ENCODE measurements at places on chromosomes 6 and 20.
A peak's percentile ranks its signal among the peaks of the same experiment; 100 is the strongest.

GRCh38 chr20:59118855-59119254 is 44.8 kb upstream of the ZNF831 start:
- no peak for DNase-seq

DNA sequence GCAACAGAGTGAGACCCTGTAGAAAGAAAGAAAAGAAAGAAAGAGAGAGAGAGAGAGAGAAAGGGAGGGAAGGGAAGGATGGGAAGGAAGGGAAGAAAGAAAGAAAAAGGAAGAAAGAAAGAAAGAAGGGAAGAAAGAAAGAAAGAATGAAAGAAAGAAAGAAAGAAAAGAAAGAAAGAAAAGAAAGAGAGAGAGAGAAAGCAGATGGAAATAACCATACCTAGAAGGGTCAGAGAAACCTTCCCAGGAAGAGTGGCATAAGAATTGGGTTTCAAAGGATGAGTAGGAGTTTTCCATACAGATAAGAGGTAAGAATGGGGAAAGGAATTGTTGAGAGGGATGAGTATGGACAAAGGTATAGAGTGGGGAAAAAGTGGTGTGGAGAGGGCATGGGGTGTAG is 54.6 kb upstream of the SLC32A1 start:
- DNase-seq: no peak

DNA sequence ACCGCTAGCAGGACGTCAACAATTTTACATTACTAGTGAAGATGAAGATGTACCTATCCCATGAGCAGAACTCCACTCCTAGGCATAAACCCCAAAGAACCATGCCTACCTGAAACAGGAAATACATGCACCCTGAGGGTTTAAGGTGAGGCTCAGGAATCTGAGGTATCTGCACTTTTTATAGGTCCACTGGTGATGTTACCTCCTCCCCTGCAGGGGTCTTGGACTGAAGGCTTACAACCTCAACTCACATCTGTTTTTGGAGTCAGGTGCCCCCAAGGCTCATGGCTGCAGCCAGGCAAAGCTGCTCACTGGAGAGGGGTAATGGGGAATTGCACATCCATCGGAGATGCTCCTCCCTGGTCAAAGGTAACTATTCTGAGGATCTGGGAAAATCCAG is 132.5 kb upstream of the TRAF3IP2 start:
- DNase-seq: no peak

- peak; percentile 88 for DNase-seq
Observed at GRCh38 chr6:105601541-105602236, 198.8 kb upstream of the PREP start.

DNA sequence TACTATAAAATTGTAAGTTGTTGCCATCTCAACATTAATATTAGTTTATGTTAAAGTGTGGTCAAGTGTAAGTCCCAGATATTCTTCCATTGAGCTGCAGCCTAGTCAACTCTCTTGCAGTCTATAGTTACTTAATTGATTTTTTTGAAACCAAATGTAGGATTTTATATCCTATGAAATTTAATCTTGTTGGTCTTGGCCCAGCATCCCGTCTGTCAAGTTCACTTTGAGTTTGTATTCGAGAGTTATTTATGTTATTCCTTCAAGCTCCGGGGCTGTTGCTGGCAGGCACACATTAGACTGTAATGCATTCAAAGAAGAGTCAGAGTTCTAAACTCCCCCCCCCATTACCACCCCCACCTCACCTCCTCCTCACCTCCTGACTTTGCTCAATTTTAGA is 71.0 kb upstream of the SPACA1 start:
- no peak for DNase-seq

GRCh38 chr6:39812496-39812852 is 20.3 kb downstream of the DAAM2 start:
- DNase-seq: no peak

DNA sequence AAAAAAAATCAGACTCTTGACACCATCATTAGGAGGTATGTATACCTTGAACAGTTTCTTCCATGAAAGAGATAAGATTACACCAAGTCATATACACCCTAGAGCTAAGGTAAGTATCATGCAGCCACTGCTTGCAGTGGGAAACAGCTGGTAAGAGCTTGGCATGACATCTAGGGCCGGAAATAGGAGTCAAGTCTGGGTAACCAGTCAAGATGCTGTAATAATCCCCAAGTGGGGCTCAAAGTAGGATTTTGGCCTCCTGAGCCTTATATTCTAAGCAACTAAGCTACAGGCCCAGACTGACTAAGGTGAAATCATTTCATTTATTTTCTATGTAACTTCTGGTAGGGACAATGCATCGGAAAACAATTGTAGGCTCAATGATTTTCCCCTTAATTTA is 23.9 kb downstream of the TRERF1 start:
- DNase-seq: no peak

DNA sequence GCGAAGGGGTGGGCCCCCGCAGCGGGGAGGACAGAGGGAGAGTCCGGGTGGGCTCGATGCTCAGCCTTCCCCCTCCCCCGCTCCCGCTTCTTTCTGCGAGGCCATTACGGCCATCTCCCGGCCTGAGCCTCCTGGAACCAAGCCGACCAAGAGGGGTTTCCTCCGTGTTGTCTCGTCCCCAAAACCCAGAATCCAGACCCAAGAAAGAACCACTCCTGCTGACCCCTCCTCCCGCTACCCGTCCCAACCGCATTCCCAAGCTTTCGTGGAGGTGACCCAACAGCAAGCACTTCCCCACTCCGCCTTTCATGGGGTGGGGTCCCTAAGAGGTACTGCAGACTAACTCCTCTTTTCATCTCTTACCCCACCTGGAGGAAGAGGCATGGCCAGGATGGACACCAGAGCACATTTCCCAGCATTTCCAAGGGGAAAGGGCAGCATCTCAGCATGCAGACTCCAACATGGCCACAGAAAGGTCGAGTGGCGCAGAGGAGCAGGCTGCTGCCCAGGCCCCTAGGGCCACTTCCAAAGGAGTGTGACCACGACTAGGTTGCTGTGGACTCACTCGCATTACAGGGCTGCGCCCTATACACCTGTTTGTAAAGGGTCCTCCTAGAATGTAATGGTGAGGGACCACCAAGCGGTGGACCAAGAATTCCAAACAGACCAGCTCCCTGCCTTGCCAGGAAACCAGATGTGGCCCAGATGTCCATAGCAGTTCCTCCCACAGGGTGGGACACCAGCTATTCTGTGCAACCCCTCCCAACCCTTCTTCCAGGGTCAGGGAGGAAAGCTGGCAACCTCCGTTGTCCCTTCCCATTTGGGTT is 53.4 kb downstream of the MRPL14 start:
- peak; percentile 40 for DNase-seq

DNA sequence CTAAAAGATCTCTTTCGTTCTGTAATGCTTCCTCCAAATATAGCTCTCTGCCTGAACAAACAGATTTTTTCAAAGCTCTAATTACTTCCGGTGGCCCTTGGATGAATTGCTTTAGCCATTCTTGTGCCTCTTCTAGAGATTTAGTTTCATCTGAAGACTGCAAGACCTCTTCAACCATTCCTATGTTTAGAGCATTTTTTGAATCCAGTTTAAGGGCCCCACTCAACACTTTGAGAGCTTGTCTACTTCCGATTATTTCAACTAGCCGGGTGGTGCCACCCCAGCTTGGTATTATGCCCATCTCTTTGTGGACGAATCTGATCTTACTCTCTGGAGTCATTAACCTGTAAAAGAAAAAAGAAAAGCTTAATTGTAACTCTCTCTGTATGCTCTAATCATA is 23.3 kb downstream of the RNF146 start:
- DNase-seq: no peak

DNA sequence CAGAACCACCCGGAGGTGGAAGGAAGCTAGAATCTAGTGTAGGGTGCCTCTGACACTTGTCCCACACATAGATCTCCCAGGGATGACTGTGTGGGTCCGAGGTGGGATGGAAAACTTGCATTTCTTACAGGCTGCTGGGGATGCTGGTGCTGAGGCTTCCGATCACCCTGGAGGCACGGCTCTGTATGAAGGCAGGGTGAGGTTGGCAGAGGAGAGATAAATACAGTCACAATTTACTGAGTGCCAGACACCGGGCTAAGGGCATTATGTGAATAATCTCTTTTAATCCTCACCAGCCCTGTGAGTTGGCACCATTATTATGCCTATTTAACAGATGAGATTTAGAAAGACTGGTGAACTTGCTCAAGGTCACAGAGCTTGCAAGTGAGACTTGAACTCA is 250.2 kb upstream of the RREB1 start:
- no peak for DNase-seq

- DNase-seq: no peak
Observed at GRCh38 chr6:163952005-163952404, 537.5 kb downstream of the QKI start.

DNA sequence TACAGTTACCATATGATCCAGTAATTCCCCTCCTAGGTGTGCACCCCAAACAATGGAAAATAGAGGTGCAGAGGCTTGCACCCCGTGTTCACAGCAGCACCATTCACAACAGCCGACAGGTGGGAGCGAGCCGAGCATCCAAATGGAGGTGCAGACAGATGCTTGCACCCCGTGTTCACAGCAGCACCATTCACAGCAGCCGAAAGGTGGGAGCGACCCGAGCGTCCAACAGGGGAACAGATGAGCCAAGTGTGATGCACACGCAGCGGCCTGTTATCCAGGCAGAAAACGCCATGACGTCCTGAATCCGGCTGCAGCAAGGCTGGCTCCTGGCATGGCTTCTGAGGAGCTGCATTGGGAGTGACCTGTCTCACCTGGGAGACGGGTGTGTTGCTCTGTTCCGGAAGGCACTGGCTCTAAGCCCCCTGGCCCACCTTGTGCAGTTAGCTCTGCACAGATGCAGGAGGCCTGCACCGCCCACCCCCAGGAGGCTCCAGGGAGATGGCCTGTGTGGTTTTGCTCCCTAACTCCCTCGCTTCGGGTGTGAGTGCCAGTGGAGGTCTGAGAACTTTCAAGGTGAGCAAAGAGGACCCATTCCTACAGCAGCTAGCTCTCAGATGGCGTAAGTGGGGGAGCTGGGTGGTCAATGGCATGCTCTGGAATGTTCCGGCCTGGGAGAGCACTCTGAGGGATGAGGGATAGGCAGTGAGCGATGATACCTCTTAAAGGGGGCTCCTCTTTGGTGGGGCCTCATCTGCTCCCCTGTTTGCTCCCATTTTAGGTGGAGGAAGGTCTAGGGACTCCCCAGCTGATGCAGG is 47.8 kb upstream of the FRMD1 start:
- DNase-seq: no peak

DNA sequence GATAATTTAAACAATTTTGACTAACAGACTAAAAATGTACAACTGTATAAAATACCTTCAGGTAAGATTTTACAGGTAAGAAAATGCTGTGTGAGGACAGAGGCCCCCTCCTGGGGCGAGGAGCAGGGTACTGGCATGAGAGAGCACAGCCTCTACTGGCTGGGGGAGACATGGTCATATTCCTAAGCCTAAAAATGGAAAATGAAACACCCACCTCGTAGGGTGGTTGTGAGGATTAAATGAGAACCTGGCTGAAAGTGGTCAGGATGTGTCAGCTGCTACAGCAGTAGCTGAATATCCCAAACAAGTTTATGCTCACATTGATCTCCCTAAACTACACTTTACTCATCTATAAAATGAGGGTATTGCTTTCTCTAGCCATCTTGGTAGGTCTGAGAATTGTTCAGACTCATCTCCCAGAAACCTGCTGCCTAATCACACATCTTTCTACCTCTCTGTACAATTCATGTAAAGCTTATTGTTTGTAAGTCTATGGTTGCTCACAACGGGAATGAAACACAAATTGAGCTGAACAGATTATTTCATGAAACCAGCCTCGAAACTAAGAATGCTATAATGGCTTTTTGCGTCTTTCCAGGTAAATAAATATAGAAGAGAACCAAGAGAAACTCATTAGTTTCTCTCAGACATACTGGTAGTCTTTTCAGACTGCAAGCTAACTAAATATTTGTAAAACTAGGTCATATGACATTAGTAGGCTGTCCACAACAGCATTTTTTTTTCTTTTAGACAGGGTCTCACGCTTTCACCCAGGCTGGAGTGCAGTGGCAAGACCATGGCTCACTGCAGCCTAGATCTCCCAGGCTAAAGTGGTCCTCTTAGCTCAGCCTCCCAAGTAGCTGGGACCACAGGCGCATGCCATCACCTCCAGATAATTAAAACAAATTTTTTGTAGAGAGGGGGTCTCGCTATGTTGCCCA is 69.6 kb downstream of the POPDC3 start:
- no peak for DNase-seq

Measured in AG20443 (cell line).